T-helper 22 cell (primary cell): ENCODE measurements at places on chromosomes 12 and 14.

DNA sequence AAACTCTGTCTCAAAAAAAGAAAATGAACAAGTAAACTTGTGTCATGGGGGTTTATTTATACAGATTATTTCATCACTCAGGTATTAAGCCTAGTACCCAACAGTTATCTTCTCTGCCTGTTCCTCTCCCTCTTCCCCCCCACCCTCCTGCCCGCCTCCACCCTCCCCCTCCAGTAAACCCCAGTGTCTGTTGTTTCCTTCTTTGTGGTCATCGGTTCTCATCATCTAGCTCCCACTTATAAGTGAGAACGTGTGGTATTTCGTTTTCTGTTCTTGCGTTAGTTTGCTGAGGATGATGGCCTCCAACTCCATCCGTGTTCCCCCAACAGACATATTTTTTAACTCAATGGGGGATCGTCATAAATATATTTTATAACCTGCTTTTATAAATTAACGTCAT lies 12.3 kb downstream of the IL31 start:
- no peak for DNase-seq

DNA sequence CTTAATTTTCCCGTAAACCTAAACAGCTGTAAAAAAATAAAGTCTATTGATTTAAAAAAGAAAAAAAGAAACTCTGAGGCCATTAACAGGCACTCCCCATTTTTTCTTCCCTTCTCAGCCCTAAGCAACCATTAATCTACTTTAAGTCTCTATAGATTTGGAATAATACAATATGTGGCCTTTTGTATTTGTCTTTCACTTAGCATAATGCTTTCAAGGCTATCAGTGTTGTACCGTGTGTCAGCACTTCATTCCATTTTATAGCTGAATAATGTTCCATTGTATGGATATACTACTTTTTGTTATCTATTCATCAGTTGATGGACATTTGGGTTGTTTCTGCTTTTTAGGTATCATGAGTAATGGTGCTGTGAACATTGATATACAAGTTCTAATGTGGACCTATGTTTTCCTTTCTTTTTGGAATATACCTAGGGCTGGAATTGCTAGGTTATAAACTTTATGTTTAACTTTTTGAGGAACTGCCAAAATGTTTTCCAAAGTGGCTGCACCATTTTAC lies 15.7 kb downstream of the CREBL2 start:
- no peak for DNase-seq

DNA sequence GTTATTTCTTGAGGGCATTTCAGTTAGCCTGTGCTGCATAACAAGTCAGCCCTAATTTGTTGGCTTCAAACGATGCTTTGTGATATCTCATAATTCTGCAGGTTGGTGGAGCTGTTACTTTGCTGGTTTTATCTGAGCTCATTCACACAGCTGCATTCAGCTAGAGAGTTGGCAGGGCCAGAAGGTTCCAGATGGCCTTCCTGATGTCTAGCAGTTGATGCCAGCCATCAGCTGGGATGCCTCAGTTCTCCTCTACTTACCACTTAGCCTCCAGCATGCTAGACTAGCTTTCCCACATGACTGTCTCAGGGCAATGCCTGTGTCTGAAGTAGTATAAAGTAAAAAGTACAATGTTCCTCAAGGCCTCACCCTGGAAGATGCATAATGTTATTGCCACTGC lies 130.6 kb downstream of the SLC35F4 start:
- DNase-seq = no peak

DNA sequence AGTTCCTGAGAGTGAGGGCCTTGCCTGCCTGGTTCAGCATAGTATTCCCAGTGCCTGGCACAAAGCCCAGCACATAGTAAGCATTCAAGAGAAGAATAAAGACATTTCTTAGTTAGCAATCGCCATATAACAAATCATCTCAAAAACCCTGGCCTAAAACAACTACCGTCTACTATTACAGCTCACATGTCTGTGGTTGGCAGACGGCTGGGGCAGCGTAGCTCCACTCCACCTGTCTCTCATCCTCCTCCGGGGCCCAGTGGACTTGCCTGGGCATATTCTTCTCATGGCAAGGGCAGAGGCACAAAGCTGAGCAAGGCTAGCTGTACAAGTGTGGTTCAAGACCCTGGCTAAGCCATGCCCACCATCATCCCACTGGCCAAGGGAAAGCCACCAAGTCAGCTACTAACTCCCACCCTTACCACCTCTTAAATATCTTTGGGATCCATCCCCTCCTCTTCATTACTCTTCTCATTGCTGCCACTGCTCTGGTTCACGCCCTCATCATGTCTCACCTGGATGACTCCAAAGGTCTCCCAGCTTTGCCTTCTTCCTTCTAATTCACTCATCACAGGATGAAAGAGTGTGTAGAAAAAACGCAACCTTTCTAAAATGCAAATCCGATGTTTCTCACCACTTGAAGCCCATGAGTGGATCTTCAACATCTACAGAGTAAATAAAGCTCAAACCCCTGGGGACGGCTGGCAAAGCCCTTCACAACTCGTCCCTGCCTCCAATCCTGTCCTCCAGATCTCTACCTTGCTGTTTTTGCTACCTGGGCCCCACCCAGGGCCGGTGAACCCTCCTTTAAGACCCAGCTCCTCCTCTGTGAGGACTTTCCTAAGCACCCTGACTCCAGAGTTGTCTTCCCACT lies 10.4 kb downstream of the TMEM229B start:
- DNase-seq = no peak

DNA sequence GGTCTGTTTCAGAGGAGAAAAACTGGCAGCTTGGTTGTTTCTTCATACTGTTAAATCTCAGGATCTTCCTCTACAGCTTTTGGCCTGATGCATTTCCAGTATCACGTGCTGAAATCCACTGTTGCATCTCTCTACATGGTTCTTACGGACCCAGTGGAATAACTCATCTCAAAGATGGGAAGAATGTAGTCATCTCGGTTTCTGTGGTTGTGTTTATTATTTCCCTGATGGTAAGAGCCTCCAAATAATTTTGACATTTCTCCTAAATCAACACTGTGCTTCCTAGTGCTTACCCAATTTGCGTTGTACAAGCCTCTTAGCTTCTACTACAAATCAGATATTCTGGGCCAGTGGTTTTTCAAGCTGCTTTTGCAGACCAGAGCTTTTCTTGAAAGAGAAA lies 812.8 kb downstream of the C12orf50 start:
- DNase-seq = no peak

DNA sequence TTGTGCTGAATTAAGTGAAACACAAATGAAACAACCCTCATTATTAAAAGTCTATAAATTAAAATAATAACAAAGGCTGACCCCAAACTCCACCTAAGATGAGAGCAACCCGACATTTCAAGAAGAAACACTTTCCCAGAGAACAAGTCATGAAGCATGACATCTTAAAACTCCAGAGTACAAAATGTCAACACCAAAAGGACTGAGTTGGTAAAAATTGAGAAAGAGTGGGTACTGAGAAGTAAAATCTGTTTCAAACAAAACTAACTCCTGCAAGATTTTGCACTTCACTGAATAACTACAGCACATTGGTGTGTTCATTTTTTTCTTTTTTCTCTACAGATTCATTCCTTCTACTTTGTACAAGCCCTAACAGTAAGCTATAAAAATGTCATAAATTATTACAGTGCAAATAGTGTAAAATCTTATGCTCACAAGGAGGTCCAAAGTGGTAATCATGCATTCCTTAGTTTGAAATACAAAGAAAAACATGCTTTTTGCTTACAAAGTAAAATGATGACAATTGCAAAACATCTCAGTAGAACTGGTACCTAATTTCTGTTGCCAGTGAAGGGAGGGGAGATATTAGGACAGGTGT lies 31.8 kb downstream of the SLC35F4 start:
- DNase-seq = no peak

DNA sequence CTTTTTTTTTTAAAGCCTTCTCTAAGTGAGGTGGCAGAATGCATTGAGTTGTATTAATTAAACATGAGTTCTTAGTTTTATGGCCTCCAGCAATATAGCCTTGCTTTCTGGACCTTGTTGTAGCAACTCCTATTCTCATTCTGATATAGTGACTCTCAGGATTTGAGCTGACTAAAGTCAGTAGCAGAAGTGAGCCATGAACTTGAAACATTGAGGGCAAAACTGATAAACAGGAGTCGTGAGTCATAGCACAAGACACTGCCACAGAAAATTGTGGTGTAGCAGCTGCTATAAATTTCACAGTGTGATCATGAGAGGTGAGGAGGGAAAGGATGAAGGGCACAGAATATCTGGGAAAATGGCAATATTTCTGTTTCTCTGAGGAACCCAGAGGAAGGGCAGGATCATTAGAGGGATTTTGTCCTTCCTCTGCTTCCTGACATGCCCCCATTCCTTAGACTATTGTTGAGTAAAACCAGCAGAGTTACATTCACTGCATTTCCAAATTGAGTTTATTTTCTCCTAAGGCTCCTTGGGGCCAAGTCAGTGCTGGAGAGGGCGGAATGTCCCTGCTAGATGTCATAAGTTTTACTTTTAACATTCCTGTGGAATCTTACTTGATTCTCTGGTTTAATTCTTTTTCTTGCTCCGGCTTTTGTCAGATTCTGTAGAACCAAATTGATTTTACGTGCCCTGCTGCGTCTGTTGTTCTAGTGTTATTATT lies 7.5 kb downstream of the KLRG1 start:
- no peak for DNase-seq

DNA sequence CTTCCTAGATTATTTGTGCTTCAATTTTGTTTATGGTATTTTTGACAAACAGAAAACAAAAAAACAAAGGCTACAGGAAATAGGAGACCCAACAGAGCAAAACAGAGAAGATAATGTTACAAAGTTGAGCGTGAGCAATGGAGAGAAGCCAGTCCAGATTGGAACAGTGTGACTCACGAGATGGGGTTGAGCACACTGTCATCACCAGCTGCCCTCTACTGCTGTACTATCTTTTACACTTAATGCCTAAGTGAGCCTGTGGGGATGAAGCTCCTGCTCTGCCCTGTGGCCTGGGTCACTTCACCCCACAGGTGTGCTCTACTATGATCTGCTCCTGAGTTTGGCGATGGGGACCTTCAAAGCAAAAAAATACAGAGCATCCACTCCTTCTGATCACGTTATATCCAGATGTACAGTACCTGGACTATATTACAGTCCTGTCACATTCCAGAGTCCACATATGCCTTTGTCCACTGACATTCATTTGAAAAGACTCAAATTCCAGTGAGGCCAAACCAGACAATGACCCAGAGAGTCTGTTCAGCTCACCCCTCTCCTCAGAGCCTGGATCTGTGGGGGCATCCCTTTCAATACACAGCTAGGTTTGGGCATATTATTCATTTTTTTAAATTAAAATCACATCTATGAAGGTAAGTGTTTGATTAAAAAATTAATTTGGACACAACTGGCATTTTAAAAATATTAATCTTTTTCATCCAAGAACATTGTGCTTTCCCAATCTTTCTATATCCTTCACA lies 4.4 kb downstream of the IPO8 start:
- no peak for DNase-seq

GRCh38 chr12:91618281-91618680 lies 435.7 kb upstream of the DCN start:
- no peak for DNase-seq

DNA sequence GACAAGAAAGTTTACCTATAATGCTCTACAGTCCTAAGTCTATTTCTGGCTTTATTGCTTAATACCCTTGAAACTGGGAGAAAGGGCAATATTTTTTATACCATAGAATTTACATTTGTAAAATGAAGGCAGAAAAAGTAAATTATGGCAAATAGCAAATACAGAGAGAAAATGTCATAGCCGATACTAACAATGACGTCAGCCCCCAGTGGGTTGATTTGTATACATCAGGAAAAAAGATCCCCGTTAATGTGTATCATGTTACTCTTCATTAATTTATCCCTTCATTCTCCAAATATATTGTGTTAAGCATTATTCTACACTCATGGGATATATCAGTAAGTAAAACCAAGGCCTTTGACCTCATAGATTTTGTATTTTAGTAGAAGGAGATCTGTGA lies 445.1 kb upstream of the SYT1 start:
- DNase-seq = no peak

GRCh38 chr12:112401903-112402498 lies 7.4 kb downstream of the RPL6 start:
- no peak for DNase-seq

- no peak for DNase-seq
Observed at GRCh38 chr12:110917467-110917866, 2.9 kb downstream of the MYL2 start.

GRCh38 chr12:89353188-89353822 lies 1.0 kb upstream of the DUSP6 start:
- DNase-seq = peak; percentile 13

GRCh38 chr14:99158150-99158549 lies 113.8 kb downstream of the BCL11B start:
- DNase-seq = no peak

- DNase-seq = no peak
Observed at GRCh38 chr12:14651371-14651770, 45.0 kb downstream of the GUCY2C start.

- DNase-seq = no peak
Observed at GRCh38 chr14:69154779-69155178, 1.9 kb upstream of the DCAF5 start.

- no peak for DNase-seq
Observed at GRCh38 chr12:20489645-20490044, 121.3 kb downstream of the PDE3A start.

DNA sequence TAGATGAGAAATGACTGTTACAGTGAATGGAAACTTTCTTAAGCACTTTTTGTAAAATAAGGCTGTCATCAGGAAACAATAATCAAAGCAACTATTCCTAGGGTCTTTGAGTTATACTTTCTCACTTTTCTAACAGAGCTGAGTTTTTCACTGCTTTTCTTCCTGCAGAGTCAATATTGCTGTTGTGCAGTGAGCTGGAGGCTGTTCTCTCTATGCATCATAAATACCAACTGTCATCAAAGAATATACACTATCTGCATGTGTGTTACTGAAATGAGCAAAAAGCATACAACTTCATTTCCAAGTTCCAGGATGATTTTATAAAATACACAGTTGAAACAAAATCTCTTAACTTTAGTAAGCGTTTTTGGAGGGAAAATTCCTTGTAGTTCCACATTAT lies 110.4 kb upstream of the CPSF6 start:
- DNase-seq = no peak

DNA sequence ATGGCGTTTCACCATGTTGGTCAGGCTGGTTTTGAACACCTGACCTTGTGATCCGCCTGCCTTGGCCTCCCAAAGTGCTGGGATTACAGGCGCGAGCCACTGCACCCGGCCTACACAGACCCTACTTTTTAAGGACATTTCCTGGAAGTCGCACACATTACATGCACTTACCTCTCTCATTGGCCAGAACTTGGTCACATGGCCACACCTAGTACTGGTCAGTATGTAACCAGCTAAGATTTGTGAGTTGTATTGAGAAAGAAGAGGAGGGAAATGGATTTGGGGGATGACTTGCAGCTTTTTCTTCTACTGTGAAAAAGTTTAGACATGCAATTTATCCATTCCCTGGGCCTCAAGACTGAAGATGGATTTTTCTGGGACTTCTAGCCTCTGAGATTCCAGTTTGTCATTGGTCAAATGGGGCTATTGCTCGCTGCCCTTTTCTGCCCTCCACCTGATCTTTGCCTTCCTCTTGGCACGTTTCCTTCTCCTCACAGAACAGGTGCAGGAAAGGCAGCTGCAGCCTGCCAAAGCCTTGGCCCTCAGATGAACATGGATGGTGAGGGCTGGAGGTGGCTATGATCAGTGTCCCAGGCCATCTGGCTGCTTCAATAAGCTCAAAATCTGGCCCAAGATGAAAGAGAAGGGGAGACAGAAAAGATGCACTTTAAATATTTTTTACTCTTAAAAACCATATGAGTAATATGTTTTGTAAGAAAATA lies 7.1 kb upstream of the ZDHHC22 start:
- no peak for DNase-seq

- DNase-seq = no peak
Observed at GRCh38 chr12:4787965-4788364, 67.8 kb downstream of the GALNT8 start.

GRCh38 chr14:89399594-89400068 lies 17.4 kb downstream of the FOXN3 start:
- DNase-seq = no peak

- DNase-seq = no peak
Observed at GRCh38 chr12:68867606-68868005, 59.6 kb downstream of the MDM2 start.
